NCI-H1092 (cell line): ENCODE measurements at places on chromosomes 12 and 14.

DNA sequence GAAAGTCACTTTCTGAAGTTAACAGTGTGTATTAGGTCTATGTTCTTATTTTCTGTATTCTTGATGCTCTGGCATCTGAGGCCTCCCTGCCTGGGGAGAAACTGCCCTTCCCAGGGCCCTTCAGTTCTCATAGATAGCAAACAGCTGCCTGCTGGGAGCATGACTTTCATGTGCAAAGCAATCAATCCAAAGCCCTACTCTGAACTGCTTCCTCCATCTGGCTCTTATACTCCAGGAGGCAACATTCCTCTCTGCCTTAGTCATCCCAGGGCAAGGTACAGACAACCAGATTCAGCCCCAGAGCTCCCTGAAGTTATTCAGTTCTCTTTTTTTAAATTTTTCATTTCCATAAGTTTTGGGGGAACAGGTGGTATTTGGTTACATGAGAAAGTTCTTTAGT, 41.7 kb upstream of the RIN3 start:
- DNase-seq, result no peak

- DNase-seq, result no peak
Observed at GRCh38 chr14:98736701-98737338, 535.2 kb downstream of the BCL11B start.

GRCh38 chr14:85622106-85622505, 92.2 kb downstream of the FLRT2 start:
- DNase-seq, result no peak

GRCh38 chr14:51028851-51029754, 65.8 kb downstream of the TRIM9 start:
- no peak for DNase-seq

DNA sequence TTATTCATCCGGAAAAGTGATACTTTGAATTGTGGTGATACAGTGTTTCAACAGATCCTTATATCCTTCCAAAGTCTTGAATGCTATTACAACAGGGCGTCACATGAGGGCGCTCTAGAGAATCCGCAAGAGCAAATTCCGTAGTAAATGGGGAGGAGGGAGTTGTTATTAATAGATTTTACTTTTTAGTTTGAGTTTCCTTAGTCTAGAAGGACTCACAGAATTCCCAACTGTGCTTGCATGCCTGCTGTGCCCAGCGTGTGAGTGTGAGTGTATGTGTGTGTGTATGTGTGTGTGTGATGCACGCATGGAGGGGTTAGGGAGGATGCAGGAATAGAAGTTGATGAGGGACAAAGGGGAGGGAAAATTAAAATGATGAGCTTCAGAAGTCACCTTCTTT, 375.3 kb downstream of the C12orf75 start:
- DNase-seq, result no peak

DNA sequence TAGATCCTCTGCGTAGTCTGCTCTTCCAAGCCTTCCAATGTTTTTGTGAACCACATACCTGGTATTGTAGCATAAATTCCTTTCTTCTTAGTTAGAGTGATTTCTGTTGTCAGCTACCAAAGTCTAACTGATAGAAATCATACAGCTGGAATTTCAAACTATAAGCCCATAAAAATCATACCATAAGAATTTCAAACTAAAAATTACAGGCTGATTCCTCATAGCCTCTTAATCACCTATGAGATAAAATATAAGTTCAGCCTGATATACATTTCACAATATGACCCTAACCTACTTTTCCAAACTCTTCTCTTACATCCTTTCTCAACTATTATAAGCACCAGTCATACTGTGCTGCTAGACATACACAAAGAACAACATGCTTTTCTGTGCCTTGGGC, 64.8 kb downstream of the PTHLH start:
- DNase-seq, result no peak

- no peak for DNase-seq
Observed at GRCh38 chr12:130792821-130793553, 46.1 kb downstream of the STX2 start.

- DNase-seq, result peak; percentile 13
Observed at GRCh38 chr12:53097564-53098353, at the start of gene IGFBP6. TSS of gene IGFBP6 (plus strand) at chr12:53097667. CDS start at chr12:53097718, 51 bp downstream.

DNA sequence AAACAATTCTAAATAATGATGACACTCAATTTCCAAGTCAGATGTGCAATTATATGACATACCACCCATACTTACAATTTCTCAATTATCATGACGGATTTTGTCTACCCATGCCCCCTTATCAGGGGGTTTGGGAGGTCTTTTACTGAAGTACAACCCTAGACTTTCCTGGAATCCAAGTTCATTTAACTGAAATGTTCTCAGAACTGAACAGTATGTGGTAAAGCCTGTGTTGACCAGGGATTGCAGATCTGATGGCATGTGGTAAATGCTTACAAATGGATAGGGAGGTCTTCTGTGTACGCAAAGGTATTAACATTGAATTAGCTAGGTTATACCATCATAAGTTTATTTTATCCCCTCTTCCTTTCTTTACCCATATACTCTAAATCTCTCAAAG, 281.8 kb downstream of the CEP128 start:
- no peak for DNase-seq

DNA sequence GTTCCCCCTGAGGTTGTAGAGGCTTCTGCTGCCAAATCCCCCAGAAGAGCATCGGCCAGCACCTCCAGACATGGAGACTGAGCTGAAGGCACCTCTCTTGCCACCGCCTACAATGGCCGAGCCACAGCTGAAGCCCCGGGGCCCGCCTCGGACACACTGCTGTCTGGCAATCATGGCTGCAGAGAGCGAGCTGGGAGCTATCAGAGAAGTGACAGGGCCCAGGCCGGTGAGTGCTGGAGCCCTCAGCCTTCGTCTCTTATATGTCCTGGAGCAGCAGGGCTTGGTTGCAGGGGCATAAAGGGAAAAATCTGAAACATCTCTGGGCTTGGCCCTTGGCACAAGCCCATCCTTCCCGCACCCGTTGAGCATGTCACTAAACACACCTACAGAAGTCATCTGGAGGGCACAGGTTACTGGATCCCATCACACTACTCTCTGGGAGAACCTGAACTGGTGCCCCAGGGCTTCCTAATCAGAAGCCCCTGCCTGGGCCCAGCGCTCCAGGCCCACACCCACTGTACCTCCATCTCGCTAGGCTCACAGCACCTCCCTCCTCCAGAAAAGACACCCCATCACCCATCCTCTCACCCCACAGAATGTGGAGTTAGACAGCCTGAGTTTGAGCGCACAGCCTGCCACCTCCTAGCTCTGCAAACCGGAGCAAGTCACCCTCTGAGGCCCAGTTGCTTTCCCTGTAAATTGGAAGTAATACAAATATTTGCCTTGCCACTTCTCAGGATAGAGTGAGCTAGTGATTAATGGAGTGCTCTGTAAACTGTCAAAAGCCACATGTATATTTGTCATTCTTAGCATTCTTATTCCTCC, at the start of gene KRT4:
TSS of gene KRT4 (minus strand) at position 232 of the 825 bp plus-strand sequence. CDS start at position 174, 58 bp downstream.
- no peak for DNase-seq

DNA sequence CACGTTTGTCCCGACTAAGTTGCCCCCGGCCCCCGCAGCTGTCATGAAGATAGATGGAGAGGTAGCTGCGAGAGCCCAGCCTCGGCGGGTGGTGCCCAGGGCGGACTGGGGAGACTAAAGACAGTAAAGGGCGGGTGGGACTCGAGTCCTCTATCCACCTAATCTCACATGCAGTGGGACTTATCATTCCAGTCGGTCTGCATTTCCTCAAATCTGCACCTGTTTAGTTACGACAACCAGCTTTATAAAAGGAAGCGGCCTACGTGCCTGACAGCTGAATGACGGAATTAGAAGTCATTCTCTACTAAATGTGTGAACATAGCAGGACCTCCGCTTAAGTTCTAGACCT, 109.8 kb upstream of the EGLN3 start:
- no peak for DNase-seq

DNA sequence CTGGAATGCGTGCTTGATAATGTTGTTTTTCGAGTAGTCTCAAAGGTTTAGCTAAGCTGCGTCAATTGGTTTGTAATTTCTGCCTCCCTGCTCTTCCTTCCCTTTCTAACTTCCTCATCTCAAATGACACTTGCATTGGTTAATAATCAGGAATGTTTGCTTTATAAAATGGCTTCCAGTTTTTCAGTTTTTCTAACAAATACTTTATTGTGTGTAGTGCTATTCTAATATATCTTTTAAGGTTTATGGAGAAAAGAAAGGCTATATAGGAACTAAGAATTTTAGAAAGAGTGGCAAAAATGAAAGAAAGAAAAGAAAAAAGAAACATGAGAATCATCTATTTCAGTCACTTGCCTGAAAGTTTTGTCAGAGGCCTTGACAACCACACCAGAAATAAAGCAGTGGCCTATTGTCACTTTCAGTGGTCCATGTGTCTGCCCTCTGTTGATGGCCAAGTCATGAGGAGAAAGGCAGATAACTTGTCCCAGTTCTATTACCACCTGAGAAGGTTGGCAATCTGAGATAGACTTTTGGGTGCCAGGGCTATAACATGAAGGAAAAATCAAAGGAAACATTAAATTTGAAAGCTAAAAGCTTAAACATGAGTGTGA, 221.9 kb upstream of the KITLG start:
- no peak for DNase-seq

DNA sequence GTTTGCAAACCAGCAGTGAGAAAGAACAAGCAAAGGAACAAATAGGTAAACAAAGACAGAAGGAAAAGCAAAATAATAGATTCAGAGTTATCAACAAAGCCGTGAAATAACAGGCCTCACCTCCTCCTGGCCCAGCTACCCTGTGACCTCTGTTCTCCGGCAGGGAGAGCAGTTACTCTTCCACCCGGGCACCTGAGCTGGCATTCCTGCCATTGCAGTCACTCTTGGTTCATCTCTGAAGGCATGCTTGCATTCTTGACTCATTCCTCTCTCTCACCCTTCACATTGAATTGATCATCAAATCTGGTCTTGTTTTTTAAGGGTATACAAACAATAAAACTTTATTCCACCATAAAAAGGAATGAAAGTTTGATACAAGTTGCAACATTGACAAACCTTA, 95.1 kb downstream of the TTC8 start:
- DNase-seq, result no peak

- no peak for DNase-seq
Observed at GRCh38 chr14:97271451-97271960, 474.3 kb downstream of the VRK1 start.

DNA sequence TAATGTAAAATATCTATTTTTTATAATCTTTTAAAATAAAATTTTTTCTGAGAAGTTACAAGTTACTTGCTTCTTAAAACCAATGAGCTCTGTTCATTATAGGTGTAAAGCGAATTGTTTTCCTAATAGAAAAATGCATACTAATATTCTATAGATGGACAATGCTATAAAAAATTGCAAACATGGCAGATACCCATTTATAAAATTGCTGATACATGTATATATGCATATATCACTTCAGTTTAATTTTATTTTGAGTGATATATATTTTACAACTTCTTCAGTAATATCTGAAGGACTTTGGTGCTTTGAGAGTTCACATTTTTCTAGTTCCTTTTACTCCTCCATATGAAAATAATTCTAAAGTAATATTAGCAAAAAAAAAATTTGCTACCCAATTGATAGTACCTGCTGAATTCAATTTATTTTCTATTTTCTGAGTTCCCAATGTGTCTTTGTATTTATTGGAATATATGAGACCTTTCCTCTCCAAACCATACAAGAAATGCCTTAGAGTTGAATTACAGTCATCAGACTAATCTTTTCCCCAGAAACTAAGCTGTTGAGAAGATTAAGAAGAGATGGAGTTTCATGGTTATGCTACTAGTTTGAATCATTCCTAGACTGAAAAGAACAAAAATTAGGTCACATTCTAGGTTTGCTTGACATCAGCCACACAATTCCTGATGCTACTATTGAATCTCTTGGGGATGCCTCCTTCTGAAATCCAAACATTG, 1937.5 kb upstream of the SEL1L start:
- no peak for DNase-seq

DNA sequence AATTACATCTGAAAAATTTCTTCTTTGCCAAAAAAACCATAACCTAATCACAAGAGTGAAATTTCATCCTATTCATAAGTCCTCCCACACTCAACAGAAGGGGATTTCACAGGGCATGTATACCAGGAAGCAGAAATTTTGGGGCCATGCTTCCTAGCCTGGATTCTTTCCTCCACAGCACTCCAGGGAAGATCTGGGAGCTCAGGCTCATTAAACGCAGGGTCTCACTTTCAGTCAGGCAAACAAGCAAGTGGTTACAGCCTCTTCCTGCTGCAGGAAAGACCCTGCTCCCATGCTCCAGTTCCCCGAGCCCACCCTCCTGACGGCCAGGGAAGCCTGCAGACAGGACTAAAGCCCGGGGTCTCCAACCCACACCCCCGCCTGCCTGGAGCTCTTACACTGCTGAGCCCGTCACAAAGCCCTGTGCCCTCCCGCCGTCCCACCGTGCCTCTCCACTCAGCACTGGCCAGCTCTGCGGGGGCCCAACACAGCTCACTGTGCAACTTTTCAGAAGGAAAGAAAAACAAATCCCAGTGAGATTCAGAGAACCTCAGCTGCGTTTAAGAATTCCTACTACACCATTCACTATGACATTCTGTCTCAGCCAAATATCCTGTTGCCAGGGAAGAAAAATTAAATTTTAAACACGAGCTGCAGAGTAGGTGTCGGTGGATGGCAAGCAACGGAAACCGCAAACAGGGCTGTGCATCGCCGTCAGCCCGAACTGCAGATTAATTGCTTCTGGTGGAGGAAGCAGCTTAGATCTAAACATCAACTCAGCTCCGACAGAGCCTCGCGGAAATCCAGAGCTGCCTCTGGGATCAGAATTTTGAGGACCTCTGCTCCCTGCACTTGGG, 106.7 kb upstream of the SFSWAP start:
- no peak for DNase-seq

GRCh38 chr14:98952593-98953350, 319.2 kb downstream of the BCL11B start:
- DNase-seq, result no peak

GRCh38 chr14:102293781-102294180, 11.2 kb downstream of the MOK start:
- no peak for DNase-seq

GRCh38 chr12:98868538-98868937, 223.4 kb downstream of the APAF1 start:
- no peak for DNase-seq

GRCh38 chr14:22883173-22883976, at the start of gene REM2:
TSS of gene REM2 (plus strand) at chr14:22883222. CDS start at chr14:22883288, 66 bp downstream.
- peak; percentile 75 for DNase-seq

DNA sequence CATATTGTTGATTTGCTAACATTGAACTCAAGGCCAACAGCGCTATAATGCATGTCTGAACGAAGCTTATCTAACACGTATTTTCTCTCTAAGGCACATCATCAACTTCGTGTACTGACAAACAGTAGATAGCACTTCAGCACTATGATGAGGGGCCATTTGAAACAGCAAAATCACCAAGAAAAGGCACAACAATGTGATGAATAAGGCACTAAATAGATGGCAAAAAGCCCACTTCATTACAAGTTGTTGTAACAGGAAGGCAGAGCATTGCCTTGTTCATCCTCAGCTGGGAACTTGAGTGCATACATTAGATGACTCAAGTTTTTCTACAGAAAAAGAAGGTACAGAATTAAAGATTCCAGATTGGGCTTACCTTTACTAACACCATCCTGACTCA, 75.2 kb downstream of the LIN7A start:
- DNase-seq, result no peak

DNA sequence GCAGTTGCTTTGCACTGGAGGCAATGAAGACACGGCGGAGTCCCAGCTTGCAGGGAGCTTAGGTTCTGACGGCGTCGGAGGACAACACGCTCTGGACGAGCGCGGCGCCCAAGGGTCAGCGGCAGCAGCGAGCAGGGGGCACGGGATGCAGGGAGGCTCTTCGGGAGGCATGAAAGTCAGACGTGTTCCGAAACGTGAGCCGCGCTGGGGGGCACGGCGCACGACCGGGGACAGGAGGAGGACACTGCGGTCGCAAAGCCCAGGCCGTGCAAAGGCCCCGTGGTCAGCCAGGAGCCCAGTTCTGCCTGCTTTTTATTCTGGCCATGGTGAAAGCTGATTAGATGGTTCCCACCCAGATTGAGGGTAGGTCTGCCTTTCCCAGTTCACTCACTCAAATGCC, 294.6 kb downstream of the SNAPC1 start:
- DNase-seq, result no peak
